Trophoblast cell (in vitro differentiated cells and primary cell): ENCODE measurements at places on chromosomes 7 and 10.
A peak's percentile ranks its signal among the peaks of the same experiment; 100 is the strongest.

DNA sequence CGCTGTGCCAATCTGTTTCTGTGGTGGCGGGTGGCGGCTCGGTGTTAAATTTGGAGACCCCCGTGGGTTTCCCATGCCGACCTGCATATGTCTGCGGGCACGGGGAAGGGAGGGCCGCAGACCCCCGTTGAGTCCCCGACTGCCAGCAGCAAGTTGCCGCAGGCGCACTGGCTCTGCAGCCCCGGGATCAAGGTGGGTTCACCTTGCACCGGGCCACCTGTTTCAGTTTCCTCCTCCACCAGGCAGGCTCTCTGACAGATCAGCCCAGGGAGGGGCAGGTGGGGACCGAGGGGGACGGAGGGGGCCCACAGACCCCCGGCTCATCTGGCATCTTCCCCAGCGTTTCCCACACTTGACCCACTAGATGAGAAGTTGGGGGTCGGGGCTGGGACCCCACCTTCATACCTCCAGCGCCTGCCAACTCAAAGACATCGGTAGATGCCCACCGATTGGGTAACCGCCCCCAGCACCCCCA, 95.9 kb downstream of the CUX1 start:
- no peak for DNase-seq
- H3K36me3 ChIP-seq: peaks cover 23% of the 10 kb centered on the region
- no peak overlapping the region for H3K27ac ChIP-seq
- H3K4me1 ChIP-seq: peaks cover 10% of the 10 kb centered on the region
- no peak overlapping the region for H3K4me3 ChIP-seq

DNA sequence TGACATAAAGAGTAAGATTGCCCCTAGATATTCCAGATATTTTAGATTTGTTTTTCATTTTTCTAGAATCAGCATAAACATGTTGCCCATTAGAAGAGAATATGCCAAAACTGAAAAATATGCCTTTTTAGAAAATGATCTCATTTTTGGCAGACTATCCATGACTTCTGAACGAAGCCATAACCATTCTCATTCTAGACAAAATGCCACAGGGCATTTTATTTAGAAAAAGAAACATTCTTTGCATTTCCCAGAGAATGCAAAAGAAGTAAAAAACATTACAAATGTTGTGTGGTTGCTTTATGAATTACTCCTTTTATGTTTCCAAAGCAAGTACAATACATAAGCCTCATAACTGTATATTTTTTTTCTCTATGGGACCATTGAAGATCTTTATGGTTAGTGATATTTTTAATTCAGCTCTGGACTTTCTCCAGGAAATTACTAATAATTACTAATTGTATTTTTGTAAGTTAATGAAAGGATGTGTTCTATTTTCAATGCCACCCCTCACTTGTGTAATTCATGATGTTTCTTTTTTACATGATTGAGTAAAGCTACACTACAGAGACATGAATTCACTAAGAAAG, 109.6 kb upstream of the SEM1 start:
- H3K4me1 ChIP-seq: no peaks in the 10 kb centered on the region
- H3K27me3 ChIP-seq: no peaks in the 10 kb centered on the region
- H3K36me3 ChIP-seq: no peaks in the 10 kb centered on the region
- no peak overlapping the region for H3K27ac ChIP-seq

DNA sequence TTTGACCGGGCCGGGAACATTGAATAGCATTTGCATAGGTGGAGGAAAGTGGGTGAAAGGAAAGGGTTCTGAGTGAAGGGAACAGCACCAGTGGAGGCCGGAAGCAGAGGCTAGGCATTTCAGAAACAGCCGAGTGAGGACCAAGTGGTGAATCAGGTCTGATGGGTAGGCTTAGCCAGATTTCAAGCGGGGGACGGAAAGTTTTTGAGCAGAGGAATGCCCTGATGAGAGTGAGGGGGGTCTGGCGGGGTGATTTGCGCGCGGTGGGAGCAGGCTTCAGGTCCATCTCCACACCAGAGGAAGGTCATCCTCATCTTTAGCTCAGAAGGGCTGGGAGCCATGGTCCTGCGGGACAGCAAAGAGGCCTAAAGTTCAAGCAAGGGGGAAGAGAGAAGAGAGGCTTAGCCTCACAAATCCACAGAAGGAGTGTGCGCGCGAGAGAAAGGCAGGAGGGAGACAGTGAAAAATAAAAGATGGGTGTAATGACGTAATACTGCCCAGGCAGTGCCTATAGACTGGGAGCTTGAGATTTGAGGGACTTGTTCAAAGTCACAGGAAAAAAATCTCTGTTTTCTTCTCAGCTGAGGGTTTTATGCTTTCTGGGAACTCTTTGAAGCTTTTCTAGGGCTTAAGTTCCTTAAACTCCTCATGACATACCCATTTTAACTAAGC, 1.0 kb upstream of the DENND2A start:
- peaks cover 18% of the 10 kb centered on the region for H3K4me1 ChIP-seq
- H3K4me3 ChIP-seq: no peak overlapping the region
- DNase-seq: no peak
- no peaks in the 10 kb centered on the region for H3K36me3 ChIP-seq
- H3K27me3 ChIP-seq: no peaks in the 10 kb centered on the region

DNA sequence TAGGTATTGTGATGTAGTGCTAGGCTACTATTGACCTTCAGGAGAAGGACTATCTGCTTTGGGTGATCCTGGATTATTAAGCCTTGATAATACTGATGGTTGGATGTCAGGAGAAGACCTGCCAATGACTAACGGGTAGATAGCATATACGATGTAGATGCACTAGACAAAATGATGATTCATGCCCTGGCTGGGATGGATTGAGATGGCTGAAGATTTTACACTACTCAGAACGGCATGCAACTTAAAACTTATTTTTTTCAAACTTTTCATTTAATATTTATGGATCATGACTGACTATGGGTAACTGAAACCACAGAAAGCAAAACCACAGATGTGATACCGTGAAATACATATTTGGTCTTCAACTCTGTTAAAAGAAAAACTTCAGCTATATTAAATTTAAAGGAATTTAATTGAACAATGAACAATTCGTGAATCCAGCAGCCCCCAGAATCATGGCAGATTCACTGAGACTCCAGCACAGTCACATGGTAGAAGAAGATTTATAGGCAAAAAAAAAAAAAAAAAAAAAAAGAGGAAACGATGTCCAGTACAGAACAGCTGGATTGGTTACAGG, 124.6 kb upstream of the CDK13 start:
- DNase-seq: no peak
- no peak overlapping the region for H3K27ac ChIP-seq
- H3K4me3 ChIP-seq: no peak overlapping the region
- H3K27me3 ChIP-seq: no peaks in the 10 kb centered on the region
- H3K36me3 ChIP-seq: no peaks in the 10 kb centered on the region

DNA sequence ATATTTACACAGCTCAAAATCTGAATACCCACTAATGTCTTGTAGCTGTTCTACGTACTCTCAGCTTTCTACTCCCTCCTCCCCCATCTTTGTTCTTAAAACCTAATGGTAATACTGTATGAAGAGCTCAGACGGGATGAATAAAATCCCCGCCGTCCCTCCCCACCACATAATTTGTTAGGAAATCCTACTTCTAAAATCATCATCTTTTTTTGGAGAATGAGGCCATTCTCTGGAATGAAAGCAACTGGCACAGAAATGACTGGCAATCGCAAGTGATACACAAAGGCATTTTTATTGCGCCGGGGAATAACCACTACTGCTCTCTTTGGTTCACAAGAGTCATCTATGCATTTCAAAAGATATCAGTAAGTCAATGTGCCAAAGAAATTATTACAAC, 27.3 kb downstream of the SLC35B4 start:
- H3K27me3 ChIP-seq: no peaks in the 10 kb centered on the region
- H3K4me3 ChIP-seq: no peak overlapping the region
- no peak for DNase-seq
- H3K36me3 ChIP-seq: peaks cover 7% of the 10 kb centered on the region

DNA sequence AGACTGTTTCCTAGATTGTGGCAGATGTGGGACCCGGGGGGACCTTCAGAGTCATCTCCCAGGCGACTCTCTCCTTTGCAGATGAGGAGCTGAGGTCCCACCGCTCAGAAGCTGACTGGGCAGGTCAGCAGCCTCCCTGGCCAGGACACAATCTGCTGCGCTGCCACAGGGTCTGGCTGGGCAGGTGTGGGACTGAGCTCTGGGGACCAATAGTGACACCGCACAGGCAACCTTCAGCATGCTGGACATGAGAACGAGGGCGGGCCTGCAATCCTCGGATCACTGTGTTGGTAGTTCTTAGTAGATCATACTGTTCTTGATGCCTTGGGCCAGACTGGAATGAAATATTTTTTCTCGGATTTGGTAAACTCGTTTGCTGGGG, 20.5 kb upstream of the CRYGN start:
- no peak for DNase-seq
- H3K27ac ChIP-seq: peak overlapping the region; percentile 39
- H3K4me3 ChIP-seq: no peak overlapping the region
- no peaks in the 10 kb centered on the region for H3K27me3 ChIP-seq
- H3K36me3 ChIP-seq: peaks cover 9% of the 10 kb centered on the region

DNA sequence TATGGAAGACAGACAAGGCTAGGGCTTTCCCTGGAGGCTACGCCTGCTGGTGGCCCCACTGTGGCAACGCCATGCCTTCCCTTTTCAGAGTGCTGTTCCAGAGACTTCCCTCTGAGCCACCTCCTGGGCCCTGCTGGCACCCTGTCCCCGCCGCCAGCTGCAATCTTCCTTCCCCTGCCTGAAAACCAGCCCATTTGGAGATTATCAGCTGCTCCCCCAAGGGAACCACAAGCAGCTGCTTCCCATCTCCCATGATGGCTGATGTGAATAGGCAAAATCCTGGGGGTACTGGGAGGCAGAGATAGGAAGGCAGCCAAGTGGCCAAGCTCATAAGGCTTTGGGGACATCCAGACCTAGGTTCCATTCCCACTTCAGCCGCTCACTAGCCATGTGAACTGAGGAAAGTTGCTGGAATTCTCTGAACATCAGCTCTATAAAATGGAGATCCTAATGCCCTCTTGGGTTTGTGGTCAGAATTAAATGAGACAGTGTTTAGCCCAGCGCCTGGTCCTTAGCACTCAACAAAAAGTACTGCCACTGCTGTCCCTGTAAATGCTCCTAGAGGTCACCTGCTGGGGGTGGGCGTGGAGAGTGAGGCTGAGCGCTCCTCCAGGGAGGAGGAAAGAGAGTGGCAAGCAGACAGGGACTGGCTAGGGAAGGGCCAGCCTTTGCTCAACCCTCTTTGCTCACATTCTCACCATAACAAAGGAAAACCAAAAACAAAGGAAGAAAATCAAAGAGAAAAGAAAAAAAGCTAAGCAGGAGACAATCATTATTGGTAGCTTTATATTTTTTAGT, 5.9 kb downstream of the TSPAN33 start:
- DNase-seq: no peak
- H3K27ac ChIP-seq: no peak overlapping the region
- H3K27me3 ChIP-seq: no peaks in the 10 kb centered on the region

DNA sequence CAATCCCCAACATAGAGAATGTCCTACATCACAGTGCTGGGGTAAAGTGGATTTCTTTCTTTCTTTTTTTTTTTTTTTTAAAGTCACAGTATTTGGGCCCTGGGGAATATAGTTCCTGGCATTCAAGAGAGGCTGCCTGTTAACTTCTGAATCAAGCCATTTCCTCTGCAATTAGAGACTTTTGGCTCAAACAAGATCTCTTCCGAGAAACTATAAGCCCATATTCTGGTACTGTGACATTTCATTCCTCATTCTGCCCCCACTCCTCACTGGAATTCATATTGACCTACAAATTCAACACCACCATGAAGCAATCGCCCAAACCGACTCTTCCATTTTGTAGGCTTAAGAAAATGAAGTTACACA, 187.4 kb downstream of the PHTF2 start:
- no peaks in the 10 kb centered on the region for H3K36me3 ChIP-seq
- DNase-seq: no peak
- H3K4me1 ChIP-seq: no peaks in the 10 kb centered on the region
- no peaks in the 10 kb centered on the region for H3K27me3 ChIP-seq
- no peak overlapping the region for H3K4me3 ChIP-seq

DNA sequence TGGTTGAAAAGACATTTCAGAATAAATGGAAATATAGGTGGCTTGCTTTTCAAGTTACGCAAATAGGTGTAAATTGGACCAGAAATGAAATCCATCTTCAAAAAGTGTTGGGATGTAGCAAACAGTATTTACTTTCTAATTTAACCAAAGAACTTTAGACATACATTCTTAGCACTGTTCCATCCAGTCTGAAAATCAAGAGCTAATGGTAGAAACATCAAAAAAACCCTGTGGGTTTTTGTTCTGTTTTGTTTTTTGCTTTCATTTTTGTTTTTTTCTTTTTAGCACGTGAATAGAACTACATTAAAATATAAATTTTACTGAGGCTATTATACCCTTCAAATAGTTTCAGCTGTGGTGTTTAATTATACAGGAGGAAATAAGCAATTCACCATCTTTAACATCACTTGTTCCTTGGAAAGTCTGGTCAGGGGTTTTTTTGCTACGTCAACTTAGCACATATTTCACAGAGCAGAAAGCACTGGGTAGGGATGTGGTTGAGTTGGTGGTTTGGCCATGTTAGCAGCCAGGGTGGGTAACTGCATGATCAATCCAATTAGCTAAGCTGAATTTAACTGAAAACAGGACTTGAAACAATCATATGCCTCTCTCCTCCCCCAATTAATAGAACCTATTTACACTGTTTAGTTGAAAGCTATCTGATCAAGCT, 275.4 kb upstream of the PFKP start:
- no peak for DNase-seq
- H3K36me3 ChIP-seq: no peaks in the 10 kb centered on the region
- no peak overlapping the region for H3K27ac ChIP-seq
- H3K27me3 ChIP-seq: no peaks in the 10 kb centered on the region

GRCh38 chr7:82122275-82122674, 321.3 kb downstream of the CACNA2D1 start:
- DNase-seq: no peak
- H3K4me3 ChIP-seq: no peak overlapping the region
- H3K4me1 ChIP-seq: no peaks in the 10 kb centered on the region
- no peaks in the 10 kb centered on the region for H3K36me3 ChIP-seq
- no peak overlapping the region for H3K27ac ChIP-seq
- H3K27me3 ChIP-seq: no peaks in the 10 kb centered on the region

GRCh38 chr10:94617389-94617944, 66.1 kb upstream of the CYP2C18 start:
- no peaks in the 10 kb centered on the region for H3K27me3 ChIP-seq
- peaks cover 4% of the 10 kb centered on the region for H3K4me1 ChIP-seq
- no peaks in the 10 kb centered on the region for H3K36me3 ChIP-seq
- no peak overlapping the region for H3K27ac ChIP-seq
- H3K4me3 ChIP-seq: no peak overlapping the region
- no peak for DNase-seq

DNA sequence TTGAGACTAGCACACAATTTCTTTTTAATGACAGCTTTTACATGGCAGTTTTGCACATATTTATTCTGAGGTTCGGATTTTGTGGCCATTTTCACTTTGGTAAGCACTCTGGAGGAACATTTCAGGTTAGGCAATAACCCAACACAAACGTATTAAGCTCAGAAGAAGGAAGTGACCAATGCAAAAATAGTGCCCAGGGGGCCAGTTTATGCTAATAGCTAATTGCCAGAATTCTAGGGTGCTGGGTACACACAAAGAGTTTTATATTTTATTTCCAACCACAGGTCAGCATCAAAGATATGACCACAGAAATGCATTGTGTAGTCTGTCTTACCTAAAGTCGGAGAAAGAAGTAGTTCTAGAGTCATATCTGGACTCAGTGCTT, 8.4 kb upstream of the AGR2 start:
- DNase-seq: no peak
- no peaks in the 10 kb centered on the region for H3K36me3 ChIP-seq
- no peaks in the 10 kb centered on the region for H3K4me1 ChIP-seq
- H3K27me3 ChIP-seq: no peaks in the 10 kb centered on the region
- no peak overlapping the region for H3K4me3 ChIP-seq

GRCh38 chr7:55369427-55370400, 4.6 kb downstream of the LANCL2 start:
- no peaks in the 10 kb centered on the region for H3K27me3 ChIP-seq
- H3K36me3 ChIP-seq: no peaks in the 10 kb centered on the region
- H3K27ac ChIP-seq: no peak overlapping the region
